Activated naive CD8-positive, alpha-beta T cell treated with anti-CD3 and anti-CD28 coated beads, Interleukin-2, amount 10 ng/mL, durations not matched to agents 7 days and 5 days (primary cell): ENCODE measurements at places on chromosomes 5 and 9.

- no peak for DNase-seq
These were observed 81.3 kb downstream of the ALDH7A1 start for GRCh38 chr5:126513703-126514102.

DNA sequence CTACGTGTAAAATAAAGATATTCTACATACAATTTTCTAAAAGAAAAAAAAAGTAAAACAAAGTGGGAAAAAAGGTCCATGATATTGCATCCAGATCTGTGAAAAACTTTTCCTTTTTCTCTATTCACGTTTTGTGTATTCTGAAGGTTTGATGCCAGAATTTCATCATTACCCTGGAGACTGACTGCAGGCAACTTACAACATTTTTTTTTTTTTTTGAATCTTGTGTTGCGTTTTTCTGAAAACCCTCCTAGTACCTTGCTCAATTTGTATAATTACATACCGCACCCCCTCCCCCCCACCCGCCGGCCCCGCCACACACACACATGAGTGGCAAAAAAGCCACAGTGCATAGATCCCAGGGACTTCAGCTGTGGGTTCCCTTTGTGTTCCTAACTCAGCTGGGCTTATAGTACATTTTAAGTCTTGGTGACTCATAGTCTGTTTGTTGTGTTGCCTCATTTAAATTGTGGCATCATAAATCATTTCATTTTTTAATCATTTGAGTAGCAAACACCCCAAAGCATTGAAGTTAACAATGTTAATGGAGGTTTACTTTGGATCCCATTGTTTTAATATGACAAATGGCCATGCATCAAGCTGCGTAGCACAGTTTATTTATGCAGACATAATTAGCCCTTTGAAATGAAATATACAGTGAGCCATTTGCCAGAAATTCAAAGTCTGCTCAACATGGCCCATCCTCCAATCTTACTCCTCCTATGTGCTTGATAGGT, 36.0 kb downstream of the PRDM6 start:
- no peak for DNase-seq

GRCh38 chr9:98867429-98868168, 60.1 kb downstream of the GALNT12 start:
- no peak for DNase-seq

- no peak for DNase-seq
These were observed 85.3 kb downstream of the FAM114A2 start for GRCh38 chr5:153953411-153953810.

DNA sequence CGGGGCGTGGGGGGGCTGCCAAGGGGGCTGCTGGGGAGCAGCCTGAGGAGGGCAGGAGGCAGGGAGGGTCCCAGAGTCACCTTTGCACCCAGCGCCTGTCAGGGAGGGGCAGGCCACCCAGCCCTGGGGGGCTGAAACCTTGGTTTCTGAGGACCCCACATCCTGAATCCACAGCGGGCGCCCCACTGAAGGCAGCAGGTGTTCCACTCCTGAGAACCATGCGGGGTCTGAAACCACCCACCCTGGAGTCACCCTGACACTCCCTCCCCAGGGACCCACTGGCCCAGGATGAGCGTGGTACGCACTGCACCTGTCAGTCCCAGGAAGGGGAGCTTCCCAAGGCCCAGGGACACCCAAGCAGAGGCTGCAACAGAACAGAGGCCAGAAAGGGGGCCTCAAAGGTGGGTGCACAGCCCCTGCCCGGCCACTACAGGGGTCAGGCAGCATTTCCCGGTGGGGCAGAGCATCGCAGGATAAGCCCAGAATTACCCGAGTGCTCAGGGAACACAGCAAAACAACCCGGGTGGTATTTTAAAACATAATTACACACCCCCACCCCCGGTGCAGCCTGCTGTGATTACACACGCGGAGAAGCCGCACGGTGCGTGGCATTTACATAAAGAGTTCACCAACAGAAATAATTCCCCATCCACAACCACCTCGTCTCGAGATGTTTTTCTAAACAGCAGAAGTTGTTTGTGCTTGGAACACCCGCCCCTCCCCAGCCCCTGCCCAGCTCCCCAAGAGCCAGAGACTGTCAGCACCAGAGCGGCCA, 57.3 kb upstream of the UBAC1 start:
- no peak for DNase-seq

GRCh38 chr9:27054841-27055240, 49.4 kb upstream of the LRRC19 start:
- DNase-seq: no peak

DNA sequence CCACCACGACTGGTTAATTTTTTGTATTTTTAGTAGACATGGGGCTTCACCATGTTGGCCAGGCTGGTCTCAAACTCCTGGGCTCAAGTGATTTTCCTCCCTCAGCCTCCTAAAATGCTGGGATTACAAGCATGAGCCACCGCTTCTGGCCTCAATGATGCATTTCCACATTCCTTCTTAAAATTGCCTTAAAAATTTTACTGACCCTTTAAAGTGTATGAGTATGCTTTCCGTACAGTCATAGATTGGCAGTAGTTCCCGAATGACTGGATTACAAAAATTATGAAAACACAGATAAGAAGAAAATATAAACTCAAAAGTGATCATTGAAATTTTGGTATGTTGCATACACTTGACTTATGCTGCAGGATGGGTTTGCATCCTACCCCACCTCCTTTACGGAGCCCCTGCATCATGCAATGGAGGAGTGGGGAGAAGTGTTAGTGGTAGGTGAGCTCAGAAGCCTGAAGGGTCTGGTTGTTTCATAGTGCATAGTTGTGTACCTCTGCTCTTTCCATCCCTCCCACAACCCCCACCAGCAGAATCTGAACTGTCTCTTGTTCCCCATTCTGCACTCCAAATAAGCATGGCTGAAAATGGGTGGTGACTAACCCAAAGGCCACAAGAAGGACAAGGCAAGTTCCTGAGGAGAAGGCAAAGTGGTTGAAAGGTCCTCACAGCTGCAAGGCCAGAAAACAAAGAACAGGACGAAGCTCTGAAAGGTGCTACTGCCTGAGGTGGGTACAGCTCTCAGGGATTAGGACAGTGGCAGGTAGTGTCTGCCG, 26.8 kb downstream of the ANKRD55 start:
- DNase-seq: no peak

- no peak for DNase-seq
These were observed 15.3 kb downstream of the PCDHGC5 start for GRCh38 chr5:141504216-141504615.
